ENCODE measurements at places on chromosomes 3 and 15.

DNA sequence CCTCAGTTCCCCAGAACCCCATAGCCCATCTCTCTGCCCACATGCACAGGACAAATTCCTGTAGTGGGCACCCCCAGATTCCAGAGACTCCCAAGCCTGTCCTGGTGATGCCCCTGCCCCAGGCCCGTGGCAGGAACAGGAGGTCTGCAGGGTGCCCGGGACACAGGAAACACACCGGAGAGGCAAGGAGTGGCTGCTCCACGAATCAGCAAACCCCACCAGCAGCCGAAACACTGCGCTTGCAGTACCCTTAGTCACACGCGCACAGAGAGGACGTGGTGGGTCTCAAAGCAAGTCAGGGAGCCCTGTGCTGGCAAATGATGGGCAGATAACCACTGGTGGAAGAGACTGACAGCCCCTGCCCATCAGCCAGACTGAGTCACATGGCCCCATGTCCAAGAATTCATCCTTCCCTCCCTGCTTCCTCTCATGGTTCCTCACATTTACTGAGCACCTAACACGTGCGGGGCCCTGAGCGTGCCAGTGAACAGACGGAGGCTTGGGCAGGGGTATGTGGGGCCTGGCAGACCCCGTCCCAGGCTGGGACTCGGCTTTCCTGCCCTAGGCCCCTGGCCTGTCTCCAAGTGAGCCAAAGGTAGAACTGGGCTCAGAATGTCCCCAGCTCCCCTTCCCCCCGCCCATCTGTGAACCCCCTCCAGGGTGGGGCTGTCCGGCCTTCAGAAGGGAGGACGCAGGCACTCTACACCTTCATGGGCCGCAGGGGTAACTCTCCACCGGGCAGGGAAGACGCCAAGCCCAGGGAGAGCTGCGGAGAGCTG lies 130.4 kb upstream of the IQSEC1 start:
- DNase-seq: no peak

GRCh38 chr3:145776782-145777408 lies 384.1 kb downstream of the PLOD2 start:
- peak; percentile 81 for DNase-seq

DNA sequence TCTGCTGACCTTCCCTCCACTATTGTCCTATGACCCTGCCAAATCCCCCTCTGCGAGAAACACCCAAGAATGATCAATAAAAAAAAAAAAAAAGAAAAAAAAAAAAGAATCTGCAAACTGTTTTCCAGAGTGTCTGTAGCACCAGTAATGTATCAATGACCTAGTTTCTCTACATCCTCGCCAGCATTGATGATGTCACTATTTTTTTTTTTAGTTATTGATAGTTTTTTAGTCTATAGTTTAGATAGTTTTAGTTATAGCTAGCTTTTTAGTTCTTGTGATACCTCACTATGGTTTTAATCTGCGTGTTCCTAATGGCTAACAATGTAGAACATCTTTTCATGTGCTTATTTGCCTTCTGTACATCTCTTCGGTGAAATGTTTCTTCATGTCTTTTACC lies 36.1 kb upstream of the XIRP1 start:
- no peak for DNase-seq

- DNase-seq: peak; percentile 58
These were observed 20.4 kb upstream of the AP4E1 start for GRCh38 chr15:50888054-50888453.

DNA sequence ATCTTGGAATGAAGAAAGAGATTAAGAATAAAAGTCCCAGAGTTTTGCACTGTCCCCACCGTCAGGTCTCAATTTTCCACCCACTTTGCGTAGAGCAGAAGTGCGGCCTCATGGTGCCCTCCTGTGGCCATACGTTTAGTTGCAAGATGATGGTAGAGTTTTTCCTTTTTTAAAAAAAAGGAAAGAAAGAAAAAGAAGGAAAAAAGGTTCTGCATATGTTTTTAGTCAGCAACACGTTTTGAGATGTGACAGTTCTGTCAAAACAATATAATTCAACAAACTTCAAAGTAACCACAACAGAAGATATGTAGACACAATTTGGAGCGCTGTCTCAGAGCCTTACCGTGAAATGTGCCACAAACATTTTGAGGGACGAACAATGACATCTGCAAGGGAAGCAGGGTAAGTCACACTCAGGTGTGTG lies 24.6 kb downstream of the EBLN2 start:
- peak; percentile 22 for DNase-seq

DNA sequence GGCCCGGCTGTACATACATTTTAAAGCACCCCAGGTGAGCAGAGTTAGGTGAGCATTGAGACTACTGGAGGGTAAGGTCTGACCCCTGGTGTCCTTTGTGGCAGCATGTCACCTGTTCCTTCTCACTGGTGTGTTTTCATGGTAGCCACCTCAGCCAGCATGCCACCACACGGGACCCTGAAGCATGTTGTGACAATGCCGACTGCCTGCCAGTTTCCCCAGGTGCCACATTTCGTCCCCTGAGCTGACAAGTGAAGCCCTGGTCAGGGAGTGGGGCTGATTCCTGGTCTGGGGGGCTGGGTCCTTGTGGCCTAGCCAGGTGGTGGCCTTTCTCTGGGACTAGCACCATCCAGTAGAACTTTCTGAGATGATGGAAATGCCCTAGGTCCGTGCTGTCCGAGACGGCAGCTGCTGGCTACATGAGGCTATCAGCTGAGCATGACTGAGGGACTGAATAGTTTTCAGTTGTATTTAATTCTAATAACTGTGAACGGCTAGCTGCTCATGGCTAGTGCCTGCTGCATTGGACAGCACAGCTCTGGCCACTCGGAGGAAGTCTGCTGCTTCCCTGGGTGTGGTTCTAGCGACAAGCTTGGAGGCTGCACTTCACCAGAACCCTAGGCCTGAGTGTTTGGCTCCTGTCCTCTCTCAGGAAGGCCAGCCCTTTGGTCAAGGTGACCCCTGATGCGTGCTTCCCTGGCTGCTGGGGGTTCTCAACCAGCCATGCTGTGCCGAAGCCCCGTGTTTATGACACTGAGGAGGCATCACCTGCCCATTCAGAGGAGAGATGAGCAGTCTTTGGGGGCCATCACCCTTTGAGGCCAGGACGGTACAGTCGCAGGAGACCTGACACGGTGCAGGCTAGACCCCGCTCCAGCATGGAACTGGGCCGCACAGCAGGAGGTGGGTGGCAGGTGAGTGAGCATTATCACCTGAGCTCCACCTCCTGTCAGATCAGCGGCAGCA lies 3.9 kb downstream of the C3orf22 start:
- no peak for DNase-seq

DNA sequence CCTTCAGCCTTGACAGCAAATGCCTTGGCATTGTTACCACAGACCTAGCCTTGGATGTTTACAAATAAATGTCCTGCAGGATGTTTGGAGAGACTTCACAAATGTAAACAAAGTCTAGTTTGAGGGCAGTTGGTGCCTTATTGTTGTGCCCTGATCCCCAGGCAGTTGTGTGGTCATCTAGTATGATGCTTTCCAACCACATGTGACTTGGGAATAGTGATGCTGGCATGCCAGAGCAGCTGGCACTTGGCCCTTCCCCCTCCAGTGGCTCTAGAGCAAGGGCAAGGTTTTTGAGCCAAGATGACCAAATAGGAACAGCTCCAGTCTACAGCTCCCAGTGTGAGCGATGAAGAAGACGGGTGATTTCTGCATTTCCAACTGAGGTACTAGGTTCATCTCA lies 258.2 kb downstream of the ADAMTS17 start:
- no peak for DNase-seq

DNA sequence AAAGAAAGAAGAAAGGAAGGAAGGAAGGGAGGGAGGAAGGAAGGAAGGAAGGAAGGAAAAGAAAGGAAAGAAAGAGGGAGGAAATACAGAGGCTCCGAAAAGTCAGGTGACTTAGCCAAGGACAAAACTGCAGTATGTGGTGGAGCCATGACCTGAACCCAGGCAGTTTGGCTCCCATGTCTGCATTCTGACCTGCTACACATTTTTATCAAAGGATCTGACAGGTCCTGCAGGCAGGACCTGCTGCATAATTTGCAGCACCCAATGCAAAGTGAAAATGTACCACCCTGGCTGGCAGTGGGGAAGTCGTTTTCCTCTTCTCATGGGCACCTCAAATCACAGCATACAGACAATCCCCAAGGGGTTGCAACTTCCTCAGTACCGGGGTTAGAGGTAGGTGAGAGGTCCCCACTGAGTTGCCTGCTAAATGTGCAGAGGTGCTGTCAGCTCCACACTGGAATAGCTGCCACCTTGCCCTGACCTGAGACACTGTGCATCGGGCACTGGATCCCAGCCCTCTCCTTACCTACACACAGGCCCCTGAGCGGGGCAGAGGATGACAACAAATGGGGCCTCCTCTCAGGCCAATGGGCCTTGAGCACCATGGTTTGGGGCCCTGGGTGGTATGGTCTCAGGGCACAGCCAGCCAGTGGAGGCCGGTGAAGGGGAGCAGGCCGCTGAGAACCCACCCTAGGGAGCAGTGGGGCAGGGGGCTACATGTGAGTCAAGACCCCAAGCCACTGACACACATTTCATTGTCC lies 175.1 kb downstream of the SHQ1 start:
- DNase-seq: no peak

DNA sequence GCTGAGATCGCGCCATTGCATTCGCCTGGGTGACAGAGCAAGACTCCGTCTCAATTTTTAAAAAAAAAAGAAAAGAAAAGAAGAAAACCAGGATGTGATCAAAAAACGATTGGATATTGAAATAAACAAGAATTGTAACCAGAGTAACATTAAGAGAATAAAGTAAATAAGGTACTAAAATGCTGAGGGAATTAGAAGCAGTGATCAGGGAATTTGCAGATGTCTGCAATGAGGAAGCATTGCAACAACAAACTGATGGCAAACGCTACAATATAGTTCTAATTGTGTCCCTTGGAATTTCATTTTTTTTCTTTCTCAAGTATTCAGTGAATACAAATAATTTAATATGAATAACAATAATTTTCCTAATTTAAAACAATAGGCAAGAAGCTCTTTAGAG lies 1077.5 kb downstream of the TBL1XR1 start:
- DNase-seq: no peak

DNA sequence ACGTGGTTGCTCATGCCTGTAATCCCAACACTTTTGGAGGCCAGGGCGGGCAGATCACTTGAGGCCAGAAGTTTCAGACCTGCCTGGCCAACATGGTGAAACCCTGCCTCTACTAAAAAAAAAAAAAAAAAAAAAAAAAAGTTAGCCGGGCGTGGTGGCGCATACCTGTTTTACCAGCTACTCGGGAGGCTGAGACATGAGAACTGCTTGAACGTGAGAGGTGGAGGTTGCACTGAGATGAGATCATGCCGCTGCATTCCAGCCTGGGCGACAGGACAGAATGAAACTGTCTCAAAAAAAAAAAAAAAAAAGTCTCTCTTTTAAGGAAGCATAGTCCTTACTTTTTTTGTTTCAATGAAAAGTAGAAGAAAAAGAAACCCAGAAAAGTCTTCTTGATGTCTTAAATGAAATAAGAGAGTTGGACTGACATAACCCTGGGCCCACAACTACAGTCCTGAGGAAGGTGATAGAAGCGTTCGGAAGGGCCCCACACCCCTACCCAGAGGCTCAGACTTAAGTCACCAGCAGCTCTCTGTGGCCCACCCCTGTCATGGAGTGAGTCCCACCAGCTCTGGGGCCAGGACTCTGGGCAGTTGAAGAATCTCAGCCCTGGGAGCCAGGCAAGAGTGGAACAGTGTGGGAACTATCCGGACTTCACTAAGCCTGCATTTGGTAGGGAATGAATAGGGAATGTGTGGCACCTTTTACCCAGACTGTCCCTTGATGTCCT lies 2.6 kb downstream of the NME9 start:
- DNase-seq: no peak

GRCh38 chr3:150840802-150841515 lies 64.3 kb downstream of the MINDY4B start:
- DNase-seq: no peak

GRCh38 chr15:29687939-29688505 lies 134.2 kb downstream of the TJP1 start:
- DNase-seq: no peak

Data from brain microvascular endothelial cell (primary cell).